ENCODE measurements at places on chromosomes 2 and 18. TPM values are rescaled to one million over a fixed set of nuclear protein-coding genes. Genes with fewer than 3 reads are reported as not detected.

Gene NYAP2
- 0.06 TPM for total RNA-seq

- no peaks in the 10 kb centered on the region for H3K27me3 ChIP-seq
- H3K27ac ChIP-seq = no peak overlapping the region
- no peak for DNase-seq
- H3K4me3 ChIP-seq = no peak overlapping the region
- H3K36me3 ChIP-seq = peaks cover 66% of the 10 kb centered on the region
Measured at GRCh38 chr2:127278959-127279358, 15.0 kb downstream of the ERCC3 start.

DNA sequence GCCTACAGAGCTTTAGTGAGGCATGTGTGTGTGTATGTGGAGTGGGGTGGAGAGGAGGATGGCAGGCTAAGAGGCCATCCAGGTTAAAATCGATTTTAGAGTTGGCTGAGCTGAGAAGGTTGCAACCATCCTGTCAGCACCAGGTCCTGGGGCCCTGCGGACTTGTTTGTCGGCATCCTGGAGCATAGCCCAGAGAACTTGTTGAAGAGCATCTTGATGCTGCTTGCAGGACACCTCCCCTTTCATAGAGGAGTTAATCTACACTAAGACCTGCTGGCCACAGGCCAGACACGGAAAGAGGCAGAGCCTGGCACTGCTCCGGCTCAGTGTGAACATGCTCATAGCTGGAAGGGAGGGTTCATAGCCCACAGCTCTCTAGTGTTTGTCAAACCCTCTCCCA is 72.1 kb upstream of the RGPD5 start:
- H3K4me3 ChIP-seq = no peak overlapping the region
- H3K4me1 ChIP-seq = no peaks in the 10 kb centered on the region
- H3K36me3 ChIP-seq = no peaks in the 10 kb centered on the region
- DNase-seq = no peak

Gene SEPTIN10
- total RNA-seq = 5.7 TPM

DNA sequence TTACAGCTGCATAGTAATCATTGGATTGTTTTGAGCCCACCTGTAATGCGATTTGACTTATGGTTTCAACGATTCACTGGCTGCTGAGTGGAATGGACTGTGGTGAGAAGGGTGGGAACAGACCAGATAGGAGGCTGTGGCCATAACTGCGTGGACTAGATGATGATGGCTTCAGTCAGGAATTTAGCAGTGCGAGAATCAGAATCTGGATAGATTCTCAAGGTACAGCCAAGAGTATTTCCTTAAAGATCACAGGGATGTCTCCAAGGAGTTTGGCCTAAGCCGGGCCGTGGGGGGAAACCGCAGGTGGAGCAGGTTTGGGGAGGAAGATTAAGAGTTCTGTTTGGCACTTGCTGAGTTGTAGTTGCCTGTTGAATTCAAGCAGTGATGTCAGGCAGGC is 44.0 kb upstream of the CHMP1B start:
- H3K36me3 ChIP-seq = no peaks in the 10 kb centered on the region
- no peak overlapping the region for H3K27ac ChIP-seq
- DNase-seq = no peak
- no peaks in the 10 kb centered on the region for H3K27me3 ChIP-seq
- no peaks in the 10 kb centered on the region for H3K4me1 ChIP-seq

Gene PSMA8
- total RNA-seq = 0.67 TPM

- H3K4me3 ChIP-seq = no peak overlapping the region
- H3K27ac ChIP-seq = no peak overlapping the region
- no peaks in the 10 kb centered on the region for H3K27me3 ChIP-seq
- H3K4me1 ChIP-seq = no peaks in the 10 kb centered on the region
- no peak for DNase-seq
- H3K36me3 ChIP-seq = no peaks in the 10 kb centered on the region
Measured at GRCh38 chr2:63627866-63628265, 39.1 kb downstream of the MDH1 start.

DNA sequence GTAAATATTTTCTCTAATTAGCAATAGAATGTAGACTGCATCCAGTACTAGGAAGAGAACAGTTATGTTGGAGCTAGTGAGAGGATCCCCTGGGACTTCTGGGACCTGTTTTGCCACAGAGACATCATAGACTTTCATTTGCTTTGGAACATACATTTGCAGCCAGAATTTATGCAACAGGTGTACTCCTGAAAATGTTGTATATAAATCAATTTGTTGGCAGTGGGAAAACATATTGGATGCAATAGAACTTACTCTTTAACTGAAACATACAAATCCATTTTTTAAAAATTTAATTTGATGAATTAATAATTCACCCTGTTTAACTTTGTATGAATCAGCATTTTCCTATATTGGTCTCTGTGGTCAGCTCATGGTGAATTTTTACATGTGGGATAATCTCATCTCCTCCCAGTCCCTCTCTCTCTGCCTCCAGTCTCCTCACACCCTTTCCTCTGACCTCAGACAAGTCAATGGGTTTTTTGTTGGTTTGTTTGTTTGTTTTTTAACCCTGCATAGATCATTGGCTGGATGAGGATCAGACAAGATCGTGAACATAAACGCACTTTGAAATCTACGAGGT is 263.0 kb downstream of the LPIN1 start:
- no peak for DNase-seq
- H3K4me3 ChIP-seq = no peak overlapping the region
- peaks cover 4% of the 10 kb centered on the region for H3K27me3 ChIP-seq
- H3K36me3 ChIP-seq = no peaks in the 10 kb centered on the region

- no peak overlapping the region for H3K4me3 ChIP-seq
- H3K27ac ChIP-seq = no peak overlapping the region
- H3K36me3 ChIP-seq = no peaks in the 10 kb centered on the region
- no peak for DNase-seq
- no peaks in the 10 kb centered on the region for H3K27me3 ChIP-seq
- H3K4me1 ChIP-seq = no peaks in the 10 kb centered on the region
Measured at GRCh38 chr18:36470896-36471295, 173.4 kb downstream of the FHOD3 start.

- no peak for DNase-seq
- H3K4me3 ChIP-seq = no peak overlapping the region
- H3K27me3 ChIP-seq = no peaks in the 10 kb centered on the region
- H3K27ac ChIP-seq = no peak overlapping the region
- H3K36me3 ChIP-seq = no peaks in the 10 kb centered on the region
Measured at GRCh38 chr18:32749809-32750208, 23.0 kb downstream of the KLHL14 start.

- H3K4me1 ChIP-seq = no peaks in the 10 kb centered on the region
- no peak for DNase-seq
- H3K36me3 ChIP-seq = no peaks in the 10 kb centered on the region
- no peak overlapping the region for H3K4me3 ChIP-seq
- H3K27ac ChIP-seq = no peak overlapping the region
Measured at GRCh38 chr2:217142649-217143266, 282.9 kb upstream of the TNP1 start.

GRCh38 chr2:64470766-64471295 is 16.9 kb downstream of the LGALSL start:
- H3K27me3 ChIP-seq = no peaks in the 10 kb centered on the region
- H3K36me3 ChIP-seq = no peaks in the 10 kb centered on the region
- H3K4me3 ChIP-seq = no peak overlapping the region
- no peak overlapping the region for H3K27ac ChIP-seq
- no peaks in the 10 kb centered on the region for H3K4me1 ChIP-seq

GRCh38 chr2:3117650-3118216 is 259.9 kb downstream of the EIPR1 start:
- DNase-seq = no peak
- H3K36me3 ChIP-seq = no peaks in the 10 kb centered on the region
- H3K27me3 ChIP-seq = no peaks in the 10 kb centered on the region

Gene ANKRD30B
- total RNA-seq = not detected

DNA sequence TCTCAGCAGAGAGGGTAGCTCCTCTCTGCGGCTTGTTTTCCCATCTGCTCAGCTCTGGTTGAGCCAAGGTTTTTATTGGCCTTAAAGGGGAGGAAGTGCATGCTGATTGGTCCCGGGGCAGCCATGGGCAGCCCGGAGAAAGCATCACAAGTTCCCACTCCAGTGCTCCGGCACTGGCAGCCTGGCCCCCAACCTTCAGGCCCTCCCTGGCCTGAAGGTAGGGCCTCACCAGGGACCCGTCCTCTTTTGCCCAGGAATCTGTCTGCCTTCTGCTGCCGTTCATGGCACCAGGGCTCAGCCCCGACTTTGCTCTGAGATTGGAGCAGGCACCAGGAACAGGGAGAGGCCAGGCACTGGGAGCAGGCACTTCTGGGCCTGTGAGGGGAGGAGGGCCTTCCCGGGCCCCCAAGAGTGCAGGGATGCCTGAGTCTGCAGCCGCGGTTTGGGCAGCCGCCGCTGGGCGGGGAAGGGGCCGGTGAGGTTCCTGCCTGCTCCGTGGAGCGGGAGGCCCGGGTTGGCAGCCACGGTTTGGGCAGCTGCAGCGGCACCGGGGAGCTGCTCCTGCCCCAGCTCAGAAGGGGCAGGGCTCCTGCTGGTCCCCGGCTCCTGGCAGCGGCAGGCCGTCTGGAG is 17.5 kb upstream of the ILKAP start:
- no peak for DNase-seq
- no peak overlapping the region for H3K4me3 ChIP-seq
- H3K4me1 ChIP-seq = no peaks in the 10 kb centered on the region
- H3K36me3 ChIP-seq = no peaks in the 10 kb centered on the region
- no peaks in the 10 kb centered on the region for H3K27me3 ChIP-seq

GRCh38 chr2:23536326-23536725 is 151.3 kb downstream of the KLHL29 start:
- no peaks in the 10 kb centered on the region for H3K36me3 ChIP-seq
- no peaks in the 10 kb centered on the region for H3K27me3 ChIP-seq
- no peak overlapping the region for H3K27ac ChIP-seq
- H3K4me3 ChIP-seq = no peak overlapping the region
- H3K4me1 ChIP-seq = peaks cover 22% of the 10 kb centered on the region
- no peak for DNase-seq

DNA sequence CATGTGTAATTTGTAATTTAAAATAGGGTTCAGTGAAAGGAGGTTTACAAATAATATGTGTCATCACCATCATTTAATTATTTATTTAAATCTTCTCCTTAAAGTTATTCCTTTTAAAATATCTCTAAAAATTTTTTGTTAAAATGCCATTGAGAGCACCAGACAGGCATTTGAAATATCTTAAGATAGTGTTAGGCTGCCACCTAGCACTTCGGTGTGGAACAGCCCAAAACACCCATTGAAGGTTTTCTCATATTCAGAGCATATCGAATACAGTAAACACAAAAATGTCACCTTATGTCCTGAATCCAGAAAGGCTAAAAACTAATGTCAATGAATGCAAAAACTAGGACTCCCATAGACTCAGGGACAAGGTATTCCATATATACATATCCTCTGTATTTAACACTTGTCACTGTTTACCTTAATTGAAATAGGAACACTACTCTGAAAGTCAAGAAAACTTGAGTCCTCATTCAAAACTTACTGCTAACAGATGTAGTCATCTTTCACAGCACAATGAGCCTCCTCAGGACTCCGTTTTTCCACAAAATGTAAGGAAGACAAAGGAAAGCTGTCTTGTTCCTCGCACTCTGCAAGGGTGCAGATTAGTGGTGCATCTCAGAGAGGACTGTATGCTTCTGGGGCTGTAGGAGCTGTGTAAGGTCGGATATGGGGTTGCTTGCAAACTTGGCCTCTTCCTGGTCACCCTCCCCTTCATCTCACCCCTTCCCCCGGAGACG is 329.5 kb downstream of the PAX3 start:
- H3K4me3 ChIP-seq = no peak overlapping the region
- H3K27ac ChIP-seq = no peak overlapping the region
- H3K27me3 ChIP-seq = no peaks in the 10 kb centered on the region
- no peaks in the 10 kb centered on the region for H3K36me3 ChIP-seq
- H3K4me1 ChIP-seq = no peaks in the 10 kb centered on the region

DNA sequence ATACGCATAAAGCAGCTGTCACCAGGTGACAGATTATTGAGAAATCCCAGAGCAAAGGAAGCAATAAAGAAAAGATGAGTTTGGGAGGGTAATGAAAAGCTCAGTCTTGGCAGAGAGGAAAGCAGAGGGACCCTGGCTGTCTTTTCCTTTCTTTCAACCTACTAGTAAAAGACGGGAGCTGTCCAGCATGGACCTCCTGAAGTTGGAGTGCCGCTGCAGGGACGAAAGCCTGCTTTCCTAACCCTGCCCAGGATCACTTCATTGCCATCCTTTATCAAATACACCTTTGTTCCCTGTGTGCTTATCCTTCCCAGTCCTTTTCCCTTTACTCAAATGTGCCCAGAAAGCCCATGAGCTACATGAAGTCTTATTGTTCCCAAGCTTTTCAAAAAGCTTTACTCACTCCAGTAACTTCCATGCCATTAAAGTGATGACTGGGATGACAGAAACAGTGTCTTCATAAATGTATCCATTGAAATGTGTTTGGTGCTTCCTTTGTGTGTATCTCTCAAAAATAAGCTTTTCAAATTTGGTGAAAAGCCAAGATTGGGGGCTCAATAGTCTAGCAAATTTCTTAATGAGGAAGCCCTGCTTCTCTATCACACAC is 3.7 kb upstream of the SPR start:
- H3K36me3 ChIP-seq = no peaks in the 10 kb centered on the region
- H3K4me3 ChIP-seq = no peak overlapping the region
- H3K4me1 ChIP-seq = peaks cover 7% of the 10 kb centered on the region

- no peaks in the 10 kb centered on the region for H3K36me3 ChIP-seq
- no peak overlapping the region for H3K27ac ChIP-seq
- no peaks in the 10 kb centered on the region for H3K4me1 ChIP-seq
- no peaks in the 10 kb centered on the region for H3K27me3 ChIP-seq
- H3K4me3 ChIP-seq = no peak overlapping the region
- no peak for DNase-seq
Measured at GRCh38 chr2:165357758-165358157, 111.7 kb upstream of the CSRNP3 start.

Gene IL1F10
- not detected for total RNA-seq

Gene CD8A
- 1.9 TPM for total RNA-seq

All from CD4-positive, alpha-beta memory T cell (primary cell).